Activated CD4-positive, alpha-beta T cell treated with anti-CD3 and anti-CD28 coated beads, Interleukin-2, amount 50 U/mL, for 48 hours (primary cell): ENCODE measurements at places on chromosomes 4 and X.

DNA sequence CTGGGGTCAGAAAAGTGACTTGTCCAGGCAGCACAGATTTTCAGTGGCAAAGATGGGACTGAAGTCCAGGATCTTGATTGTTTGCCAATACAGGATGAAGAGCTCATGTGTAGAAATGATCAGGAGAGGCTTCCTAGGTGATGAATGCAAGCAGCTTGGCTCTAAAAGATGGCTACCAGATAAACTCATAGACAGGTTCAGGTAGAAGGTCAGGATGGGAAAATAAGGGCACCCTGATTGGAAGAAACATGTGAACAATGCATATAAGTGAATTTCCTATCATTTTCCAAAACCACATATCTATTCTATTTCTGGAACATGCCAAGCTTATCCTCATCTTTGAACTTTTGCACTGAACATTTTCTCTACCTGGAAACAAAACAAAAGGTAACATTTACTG is 87.7 kb downstream of the FAM13A start:
- DNase-seq = no peak

GRCh38 chr4:33060674-33061542 is 2340.7 kb downstream of the PCDH7 start:
- DNase-seq = no peak

DNA sequence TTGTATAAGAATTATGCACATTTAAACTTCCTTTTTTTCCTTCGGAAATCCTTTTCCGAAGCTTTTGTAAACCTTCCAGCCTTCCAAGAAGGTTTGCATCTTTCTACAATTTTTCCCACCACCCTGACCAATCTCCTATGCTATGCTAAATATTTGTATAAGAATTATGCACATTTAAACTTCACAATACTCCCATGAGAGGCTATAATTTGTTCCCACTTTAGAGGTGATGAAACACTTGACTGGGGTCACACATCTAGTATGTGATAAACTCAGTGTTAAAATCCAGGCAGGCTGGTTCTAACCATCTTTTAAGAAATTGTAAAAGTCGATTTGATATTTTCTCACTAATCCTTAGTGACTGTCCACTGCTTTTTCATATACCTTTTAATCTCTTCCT is 22.1 kb downstream of the NUDT6 start:
- DNase-seq = no peak

DNA sequence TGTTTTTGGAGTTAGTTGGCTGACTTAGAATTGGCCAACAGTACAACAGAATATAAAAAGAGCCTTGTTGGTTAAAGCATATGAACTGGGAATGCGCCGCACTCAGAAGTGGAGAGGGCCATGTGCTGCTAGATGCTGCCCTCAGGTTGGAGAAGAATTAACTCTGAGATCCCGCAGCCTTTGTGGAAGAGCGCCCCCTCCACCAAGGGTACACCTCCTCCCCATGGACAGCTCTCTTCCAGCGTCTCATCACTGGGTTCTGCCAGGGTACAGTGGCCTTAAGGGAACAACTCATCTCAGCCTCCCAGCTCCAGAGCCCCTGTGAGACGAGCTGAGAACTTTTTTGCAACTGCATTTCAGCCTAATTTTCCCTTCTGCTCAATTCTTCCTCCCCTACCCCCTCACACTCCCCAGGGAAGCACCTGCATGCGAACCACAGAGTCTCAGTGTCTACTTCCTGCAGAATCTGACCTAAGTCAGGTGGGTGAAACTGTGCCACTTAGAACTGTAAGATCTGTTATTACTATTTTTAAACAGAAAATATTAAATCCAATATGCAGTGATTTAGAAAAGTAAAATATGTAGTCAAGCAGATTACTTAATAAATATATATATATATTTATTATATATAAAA is 380.6 kb downstream of the RAB28 start:
- no peak for DNase-seq

GRCh38 chrX:148741441-148741840 is 241.0 kb downstream of the AFF2 start:
- DNase-seq = no peak

DNA sequence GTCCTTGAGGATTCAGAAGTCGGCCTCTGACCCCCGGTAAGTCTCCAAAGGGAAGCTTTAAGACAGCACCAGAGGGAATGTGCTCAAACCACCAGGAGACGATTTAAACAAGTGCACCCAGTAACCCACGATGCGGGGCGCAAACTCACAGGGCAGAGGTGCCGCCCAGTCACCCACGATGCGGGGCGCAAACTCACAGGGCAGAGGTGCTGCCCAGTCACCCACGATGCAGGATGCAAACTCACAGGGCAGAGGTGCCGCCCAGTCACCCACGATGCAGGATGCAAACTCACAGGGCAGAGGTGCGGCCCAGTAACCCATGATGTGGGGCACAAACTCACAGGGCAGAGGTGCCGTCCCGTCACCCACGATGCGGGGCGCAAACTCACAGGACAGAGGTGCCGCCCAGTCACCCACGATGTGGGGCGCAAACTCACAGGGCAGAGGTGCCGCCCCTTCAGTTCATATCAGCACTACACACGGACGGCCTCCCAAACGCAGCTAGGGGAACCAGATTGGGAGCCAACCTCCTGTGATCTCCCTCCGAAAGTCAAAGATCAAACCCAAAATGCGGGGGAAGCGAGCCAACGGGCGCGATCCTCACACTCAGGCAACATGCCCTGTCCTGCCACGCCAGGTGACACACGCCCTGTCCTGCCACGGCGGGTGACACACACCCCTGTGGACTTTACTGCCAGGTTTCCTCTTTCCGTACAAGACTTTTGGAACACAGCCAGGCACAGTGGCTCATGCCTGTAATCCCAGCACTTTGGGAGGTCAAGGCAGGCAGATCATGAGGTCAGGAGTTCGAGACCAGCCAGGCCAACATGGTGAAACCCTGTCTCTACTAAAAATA is 11.3 kb downstream of the PPP2R3B start:
- no peak for DNase-seq
